Cerebellar cortex (tissue), 1 donor: ENCODE measurements at places on chromosomes 7 and 10.

DNA sequence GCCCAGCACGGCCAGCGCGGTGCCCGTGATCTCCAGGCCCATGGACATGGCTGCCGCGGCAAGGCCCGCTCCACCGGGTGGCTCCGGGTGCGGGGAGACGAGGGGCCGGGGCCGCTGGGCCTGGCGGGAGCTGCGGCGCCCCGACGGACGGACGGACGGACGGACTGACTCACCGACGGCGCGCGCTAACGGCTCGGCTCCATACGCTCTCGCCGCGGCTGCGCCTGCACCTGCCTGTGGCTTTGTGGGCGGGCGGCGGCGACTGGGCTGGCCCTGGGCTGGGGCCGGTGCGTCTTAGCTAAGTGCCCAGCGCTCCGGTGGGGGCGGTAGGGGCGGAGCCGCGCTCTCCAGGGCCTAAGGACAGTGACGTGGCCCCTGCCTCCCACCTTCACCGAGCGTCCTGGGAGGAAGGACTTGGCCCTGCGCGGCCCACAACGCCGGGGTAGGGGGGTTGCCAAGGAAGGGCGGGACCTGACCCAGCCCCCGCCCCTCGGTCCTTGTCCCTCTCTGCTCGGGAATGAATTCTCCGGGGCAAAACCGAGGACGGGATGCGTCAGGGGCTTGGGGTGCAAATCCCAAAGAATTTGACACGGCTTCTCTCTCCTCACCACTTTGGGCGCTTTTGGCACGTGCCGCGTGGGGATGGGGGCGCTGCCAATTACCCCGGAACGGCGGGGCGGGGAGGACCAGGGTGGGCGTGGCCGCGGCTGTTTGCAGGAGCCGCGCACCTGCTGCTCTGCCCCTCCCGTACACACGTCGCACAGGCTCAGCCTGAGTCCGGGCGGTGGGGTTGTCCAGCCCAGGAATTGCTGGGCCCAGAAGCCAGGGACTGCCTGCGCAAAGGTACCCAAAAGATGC is at the start of gene CLDN3:
Gene CLDN3, minus strand, starts transcription at position 269 of the 858 bp plus-strand sequence. Its CDS starts 221 bp downstream, at position 48.
- DNase-seq = peak; percentile 81

DNA sequence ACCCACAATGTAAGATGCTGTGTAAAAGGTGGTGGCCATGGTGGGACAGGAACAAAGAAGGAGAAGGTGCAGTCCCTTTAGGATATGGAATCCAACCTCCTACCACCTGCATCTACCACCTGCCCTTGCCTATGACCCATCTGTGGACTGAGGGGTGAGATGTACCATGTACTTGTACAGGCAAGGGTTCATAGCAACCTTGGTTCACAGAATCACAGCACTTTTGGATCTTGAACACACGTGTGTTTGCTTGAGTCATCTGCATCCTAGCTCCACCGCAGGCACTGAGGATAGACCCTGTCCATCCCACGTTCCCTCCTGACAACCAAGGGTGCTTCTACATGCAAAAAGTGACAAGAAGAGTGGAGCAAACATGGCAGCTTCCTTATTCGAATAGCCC is 162.3 kb downstream of the GFRA1 start:
- DNase-seq = no peak

DNA sequence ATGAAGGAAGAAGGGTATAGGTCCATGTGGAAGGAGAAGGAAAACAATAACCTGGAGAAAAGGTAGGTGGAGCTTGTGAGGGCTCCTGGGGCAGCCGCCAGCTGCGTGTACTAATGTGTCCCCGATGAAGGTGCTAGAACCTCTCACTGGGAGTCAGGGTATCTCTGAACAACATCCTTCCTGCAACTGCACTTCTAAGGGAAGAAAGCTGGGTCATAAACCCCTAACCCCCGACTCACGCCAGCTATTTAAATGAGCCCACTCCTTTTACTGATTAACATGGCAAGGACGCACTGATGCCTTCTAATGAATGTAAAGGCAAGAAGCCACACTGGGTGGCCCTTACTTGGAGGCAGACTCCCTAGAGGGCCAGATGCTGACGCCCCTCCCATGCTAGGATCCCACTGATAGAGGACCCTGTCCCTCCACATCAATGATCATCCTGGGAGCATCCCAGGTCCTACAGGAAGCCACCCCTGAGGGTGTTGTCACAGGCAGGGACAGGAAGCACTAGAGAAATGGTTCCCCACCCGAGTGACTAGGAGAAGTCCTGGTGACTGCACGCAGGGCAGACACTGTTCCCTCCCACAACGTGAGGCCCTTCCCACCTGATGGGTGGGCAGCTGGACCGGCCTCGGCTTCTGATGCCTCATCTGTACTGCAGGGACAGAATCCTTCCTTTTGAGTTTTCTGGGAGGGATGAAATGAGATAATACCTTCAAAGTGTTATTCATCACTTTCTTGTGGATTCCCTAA is 20.4 kb downstream of the JCAD start:
- DNase-seq = no peak

- DNase-seq = no peak
These were observed 245.8 kb downstream of the FRMD4A start for GRCh38 chr10:14084875-14085274.

- DNase-seq = no peak
These were observed 2.0 kb upstream of the RNF32 start for GRCh38 chr7:156638443-156639077.

GRCh38 chr10:130466271-130466997 is 330.2 kb downstream of the GLRX3 start:
- DNase-seq = no peak

GRCh38 chr10:227014-227413 is 91.8 kb downstream of the ZMYND11 start:
- no peak for DNase-seq

DNA sequence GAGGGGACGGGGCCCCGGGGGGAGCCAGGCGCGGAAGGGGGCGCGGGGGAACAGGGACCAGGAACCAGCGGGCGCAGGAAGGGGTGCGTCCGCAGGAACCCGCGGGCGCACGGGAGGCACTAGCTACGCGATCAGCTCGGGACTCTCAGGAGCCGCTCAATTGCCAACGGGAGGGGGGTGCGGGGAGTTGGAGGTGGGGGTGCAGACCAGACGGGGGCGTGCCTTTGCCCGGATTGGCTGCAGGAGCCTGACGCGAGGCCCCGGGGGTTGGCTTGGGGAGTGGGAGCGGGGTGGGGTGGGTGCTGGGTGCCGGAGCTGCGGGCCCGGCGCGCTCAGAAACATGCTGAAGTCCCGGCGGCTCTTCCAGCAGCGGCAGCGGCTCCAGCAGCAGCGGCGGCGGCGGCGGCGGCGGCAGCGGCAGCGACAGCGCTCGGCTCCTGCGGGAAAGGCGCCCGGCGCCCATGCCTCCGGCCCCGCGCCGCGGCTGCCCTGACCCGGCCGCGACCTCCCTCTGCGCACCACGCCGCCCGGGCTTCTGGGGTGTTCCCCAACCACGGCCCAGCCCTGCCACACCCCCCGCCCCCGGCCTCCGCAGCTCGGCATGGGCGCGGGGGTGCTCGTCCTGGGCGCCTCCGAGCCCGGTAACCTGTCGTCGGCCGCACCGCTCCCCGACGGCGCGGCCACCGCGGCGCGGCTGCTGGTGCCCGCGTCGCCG is at the start of gene ADRB1:
Gene ADRB1, plus strand, starts transcription at position 335 of the 715 bp plus-strand sequence. Its CDS starts 267 bp downstream, at position 602.
- peak; percentile 28 for DNase-seq

GRCh38 chr7:41885748-41886147 is 182.9 kb upstream of the INHBA start:
- DNase-seq = no peak

DNA sequence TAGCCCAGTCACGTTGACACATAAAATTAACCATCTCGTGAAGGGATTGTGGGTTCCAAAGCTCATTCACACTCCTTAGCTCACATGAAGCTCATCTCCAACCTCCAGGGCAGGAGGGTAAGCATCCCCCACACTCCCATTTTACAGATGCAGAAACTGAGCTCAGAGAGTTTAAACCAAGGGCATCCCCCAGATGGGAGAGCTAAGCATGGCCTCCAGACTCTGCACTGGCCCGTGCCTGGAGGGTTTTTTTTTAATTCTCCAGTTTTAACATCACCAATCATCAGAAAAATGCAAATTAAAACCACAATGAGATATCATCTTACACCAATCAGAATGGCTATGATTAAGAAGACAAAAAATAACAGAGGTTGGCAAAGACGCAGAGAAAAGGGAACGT is 53.3 kb upstream of the TCF7L2 start:
- no peak for DNase-seq

- no peak for DNase-seq
These were observed 193.3 kb upstream of the ZNF804B start for GRCh38 chr7:88566162-88566729.

GRCh38 chr7:50331564-50332208 is 27.2 kb downstream of the IKZF1 start:
- no peak for DNase-seq

DNA sequence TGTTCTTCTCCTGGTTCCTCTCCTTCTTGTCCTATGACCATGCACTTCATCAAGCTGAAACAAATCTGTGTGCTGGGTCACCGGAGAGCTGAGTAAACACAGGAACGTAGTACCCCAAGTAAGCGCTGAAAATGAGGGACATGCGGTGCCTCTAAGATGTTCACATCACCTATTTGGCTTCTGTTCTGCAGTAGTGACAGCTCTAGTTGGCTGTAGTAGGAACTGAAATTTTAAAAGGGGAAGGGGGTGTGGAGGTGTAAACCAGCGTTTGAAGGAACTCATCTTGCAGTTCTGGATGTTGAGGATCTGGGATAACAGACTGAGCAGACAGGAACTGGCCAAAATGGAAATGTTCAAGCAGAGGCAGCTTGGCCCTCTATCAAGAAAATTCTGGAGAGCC is 85.2 kb downstream of the WNT2 start:
- no peak for DNase-seq

DNA sequence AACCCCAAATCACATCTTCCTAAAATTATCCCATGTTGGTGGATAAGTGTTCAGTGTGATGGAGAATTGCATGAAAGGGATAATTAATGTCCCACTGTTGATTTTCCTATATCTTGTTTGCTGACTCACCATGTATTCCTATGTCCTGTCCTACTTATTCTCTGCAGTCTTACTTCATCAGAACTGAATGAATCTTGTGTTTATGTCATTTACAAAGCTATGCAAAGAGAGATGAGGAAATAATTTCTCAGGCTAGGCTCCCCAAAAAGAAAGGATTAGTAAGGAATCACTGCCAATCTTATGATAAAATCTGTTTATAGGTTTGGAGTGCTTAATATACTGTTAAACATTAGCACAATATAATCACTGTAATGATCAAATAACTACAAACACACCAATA is 360.8 kb downstream of the CRPPA start:
- no peak for DNase-seq

- no peak for DNase-seq
These were observed 59.0 kb upstream of the AGR3 start for GRCh38 chr7:16940776-16941175.

- DNase-seq = peak; percentile 84
These were observed 49.3 kb downstream of the PPP1R17 start for GRCh38 chr7:31735991-31736982.

DNA sequence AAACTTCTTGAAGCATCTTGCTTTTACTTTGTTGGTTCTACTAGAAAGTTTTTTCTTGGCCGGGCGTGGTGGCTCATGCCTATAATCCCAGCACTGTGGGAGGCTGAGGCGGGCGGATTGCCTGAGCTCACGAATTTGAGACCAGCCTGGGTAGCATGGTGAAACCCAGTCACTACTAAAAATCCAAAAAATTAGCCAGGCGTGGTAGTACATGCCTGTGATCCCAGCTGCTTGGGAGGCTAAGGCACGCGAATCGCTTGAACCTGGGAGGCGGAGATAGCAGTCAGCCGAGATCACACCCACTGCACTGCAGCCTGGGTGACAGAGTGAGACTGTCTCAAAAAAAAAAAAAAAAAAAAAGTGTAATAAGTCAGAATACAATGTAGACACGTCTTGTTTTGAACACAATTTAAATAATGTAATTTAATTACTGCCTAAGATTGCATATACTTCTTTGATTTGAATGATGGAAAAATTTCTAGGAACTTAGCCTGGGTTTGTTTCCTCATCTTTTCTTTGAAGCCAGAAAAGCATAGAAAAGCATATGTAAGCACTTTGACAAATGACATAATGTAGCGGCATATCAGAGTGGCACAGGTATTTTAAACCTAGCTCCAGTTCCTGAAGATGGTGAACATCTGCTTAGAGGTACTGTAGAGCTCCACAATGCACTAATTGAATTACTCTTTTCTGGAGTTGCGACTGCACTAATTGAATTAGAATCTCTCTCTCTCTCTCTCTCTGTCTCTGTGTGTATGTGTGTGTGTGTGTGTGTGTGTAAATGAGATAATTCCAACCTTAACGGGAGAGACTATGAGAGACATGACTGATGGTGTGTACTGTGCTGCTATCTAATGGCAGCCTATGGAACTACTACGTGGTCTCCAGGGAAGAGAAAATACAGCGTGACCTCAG is 87.8 kb downstream of the BTRC start:
- DNase-seq = peak; percentile 80

DNA sequence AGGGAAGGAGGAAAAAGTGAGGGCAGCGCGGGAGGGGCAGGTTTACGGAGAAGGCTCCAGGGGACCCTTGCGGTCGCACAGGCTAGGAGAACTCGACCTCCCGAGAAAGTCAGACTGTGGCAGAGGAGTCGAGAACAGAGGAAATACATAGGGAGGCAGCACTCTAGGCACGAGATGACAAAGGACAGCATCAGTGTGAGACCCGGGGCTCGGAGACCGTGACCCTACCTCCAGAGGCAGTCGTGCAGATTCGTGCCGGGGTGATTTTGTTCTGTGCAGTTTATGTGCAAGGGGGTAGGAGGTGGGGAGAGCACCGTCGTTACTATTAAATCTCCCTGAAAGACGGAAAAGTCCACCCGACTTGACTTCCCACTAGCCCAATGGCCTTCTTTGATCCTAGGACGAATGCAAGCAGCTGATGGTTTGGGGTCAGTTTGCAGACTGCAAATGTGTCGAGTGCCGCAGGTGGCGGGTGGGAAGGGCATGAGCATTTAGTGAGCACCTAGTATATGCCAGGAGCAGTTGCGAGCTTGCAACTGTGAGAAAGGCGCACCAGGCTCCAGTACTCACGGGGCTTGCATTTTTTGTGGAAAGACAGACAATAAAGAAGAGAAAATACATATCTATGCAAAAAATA is 674 bp upstream of the OSBPL3 start:
- no peak for DNase-seq

DNA sequence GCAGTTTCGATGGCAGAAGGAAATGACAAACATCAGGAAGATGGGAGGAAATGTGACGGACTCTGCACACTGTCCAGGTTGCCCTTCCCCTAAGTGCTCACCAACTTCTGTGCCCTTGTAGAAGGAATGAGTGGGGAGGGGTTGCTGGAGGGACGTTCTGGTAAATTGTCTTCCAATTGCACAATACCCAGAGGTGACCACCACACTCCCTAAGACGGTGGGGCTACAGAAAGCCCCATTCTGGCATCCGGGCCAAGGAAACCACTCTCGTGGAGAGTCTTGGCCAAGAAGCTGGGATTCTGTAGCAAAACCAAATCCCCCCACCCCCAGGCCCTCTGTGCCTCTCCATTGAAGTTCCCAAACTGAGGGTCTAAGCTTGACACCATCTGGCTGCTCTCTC is 37.1 kb downstream of the ZMIZ1 start:
- DNase-seq = no peak

GRCh38 chr10:22700489-22700888 is 13.9 kb downstream of the PIP4K2A start:
- no peak for DNase-seq

GRCh38 chr7:66452165-66452564 is 176.5 kb upstream of the KCTD7 start:
- no peak for DNase-seq

- DNase-seq = no peak
These were observed 11.3 kb upstream of the TSPAN15 start for GRCh38 chr10:69439813-69440506.
